ENCODE measurements at places on chromosomes 12 and 14.

DNA sequence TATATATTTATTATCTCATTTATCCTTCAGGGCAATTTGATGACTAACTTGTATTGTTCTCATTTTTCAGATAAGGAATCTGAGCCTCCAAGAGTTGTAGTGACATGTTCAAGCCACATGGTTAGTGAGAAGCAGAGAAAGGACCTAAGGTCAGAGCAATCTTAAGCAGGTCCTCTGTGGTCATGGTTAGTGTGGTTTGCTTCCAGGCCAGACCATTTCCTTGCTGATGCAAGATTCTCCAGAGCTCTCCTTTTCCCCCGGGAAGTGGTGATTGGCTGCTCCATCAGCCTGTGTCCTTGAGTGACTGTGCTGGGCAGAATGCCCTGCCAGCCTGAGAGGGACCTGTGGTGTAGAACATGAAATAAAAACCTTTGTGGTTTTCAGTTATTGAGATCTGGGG lies 141.3 kb downstream of the KTN1 start:
- no peak for DNase-seq

DNA sequence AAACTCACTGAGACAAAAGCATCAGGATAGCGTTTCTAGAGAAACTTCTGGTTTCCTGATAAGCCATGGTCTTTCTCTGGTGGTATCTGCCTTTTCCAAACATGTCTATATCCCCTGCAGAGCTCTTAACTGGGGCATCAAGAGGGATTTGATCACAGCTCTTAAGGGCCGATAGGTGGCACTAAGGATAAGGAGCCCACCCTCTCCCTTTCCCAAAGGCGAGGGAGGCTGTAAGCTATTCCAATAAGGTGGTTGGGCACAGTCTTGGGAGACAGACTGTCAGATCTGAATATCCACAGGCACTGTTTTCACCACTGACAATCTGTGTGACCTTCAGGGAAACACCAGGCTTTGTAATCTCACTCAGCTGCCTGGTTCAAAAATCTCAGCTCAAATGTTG lies 206.0 kb downstream of the ADGRD1 start:
- DNase-seq: no peak

- no peak for DNase-seq
Observed at GRCh38 chr12:2413301-2413700, 360.5 kb downstream of the CACNA1C start.

- no peak for DNase-seq
Observed at GRCh38 chr14:92653162-92653651, 95.2 kb downstream of the LGMN start.

DNA sequence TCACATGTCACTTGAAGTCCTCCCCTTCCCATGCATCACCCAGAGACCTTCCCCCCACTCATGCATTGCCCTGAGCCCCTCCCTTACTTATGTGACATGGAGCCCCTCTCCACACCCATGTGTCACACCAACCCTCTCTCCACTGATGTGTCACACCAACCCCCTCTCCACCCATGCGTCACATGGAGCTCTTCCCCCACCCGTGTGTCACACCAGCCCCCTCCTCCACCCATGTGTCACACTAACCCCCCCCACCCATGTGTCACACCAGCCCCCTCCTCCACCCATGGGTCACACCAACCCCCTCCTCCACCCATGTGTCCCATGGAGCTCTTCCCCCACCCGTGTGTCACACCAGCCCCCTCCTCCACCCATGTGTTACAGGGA lies 30.4 kb downstream of the RTL1 start:
- no peak for DNase-seq

GRCh38 chr14:94145902-94146527 lies 16.6 kb upstream of the IFI27L2 start:
- DNase-seq: no peak

GRCh38 chr14:65281991-65282895 lies 130.3 kb upstream of the FUT8 start:
- DNase-seq: no peak

- DNase-seq: no peak
Observed at GRCh38 chr12:108144080-108144479, 15.0 kb downstream of the WSCD2 start.

GRCh38 chr12:53184828-53185227 lies 4.1 kb upstream of the CSAD start:
- no peak for DNase-seq

GRCh38 chr12:22353615-22354325 lies 19.3 kb upstream of the ST8SIA1 start:
- DNase-seq: no peak

DNA sequence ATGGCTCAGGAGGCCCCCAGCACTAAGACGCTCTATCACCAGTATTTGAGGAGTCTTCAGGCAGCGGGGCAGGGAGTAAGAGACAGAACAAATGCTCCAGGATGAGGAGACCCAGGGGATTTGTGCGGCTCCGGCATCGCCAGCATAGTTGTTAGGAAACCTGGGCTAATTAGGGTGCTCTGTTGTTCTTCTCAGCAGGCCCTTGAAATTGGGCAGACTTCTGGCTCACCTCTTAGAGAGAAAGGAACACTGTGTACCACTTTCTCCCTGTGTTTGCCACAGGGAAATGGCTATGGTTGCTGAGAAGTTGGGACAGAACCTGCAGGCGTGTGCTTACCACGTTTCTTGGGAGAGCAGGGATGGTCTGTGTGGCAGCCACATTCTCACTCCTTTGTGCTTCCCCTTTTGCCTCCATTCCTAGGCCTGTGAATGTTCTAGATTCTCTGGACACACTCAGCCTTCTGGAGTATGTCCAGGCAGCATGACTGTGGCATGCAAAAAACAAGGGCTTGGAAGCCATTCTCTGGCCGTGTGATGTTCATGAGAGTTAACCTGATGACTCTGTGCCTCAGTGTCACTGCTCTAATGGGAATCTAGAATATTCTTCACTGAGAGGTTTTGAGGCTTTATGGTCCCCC lies 109.0 kb downstream of the CHST11 start:
- no peak for DNase-seq

- no peak for DNase-seq
Observed at GRCh38 chr12:123941624-123942237, 30.9 kb downstream of the CCDC92 start.

DNA sequence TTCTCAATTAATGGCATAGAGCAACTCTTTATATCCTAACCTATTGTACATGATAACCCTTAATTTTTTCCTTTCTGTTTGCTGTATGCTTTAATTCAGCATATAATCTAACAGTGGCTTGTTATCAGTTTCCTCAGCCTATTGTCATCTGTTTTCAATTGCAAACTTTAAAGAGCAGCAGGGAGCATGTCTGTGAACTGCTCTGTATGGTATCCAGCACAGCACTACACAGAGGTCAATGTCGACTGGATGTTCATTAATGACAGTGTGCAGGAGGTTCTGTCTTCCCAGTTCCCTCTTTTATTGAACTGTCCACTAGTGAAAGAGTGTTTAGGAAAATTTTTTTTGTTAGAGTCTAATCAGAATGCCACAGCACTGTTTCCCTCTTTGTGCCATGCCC lies 609.1 kb downstream of the SOX5 start:
- DNase-seq: no peak

DNA sequence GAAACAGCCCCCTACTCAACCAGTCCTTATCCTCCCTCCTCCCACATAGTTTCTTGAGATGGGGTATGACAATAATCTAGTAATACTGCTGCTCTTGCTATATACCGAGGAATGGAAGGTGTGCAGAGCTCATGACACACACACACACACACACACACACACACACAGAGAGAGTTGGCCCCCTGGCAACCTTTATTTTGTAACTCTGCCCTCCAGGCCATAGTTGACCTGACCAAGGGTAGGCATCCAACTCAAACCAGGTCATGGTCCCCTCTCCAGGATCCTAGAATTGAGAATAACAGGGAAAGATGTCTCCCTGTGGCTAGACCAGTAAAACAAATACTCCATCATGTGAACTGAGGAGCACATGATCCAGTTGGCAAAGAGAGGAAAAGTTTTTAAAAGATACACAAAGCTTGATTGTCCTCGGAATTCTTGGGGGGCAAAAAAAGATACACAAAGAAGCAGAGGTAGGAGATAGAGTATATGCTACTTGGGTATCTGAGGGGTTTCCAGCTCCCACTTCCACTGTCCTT lies 11.3 kb downstream of the ERO1A start:
- no peak for DNase-seq

GRCh38 chr14:96176275-96176674 lies 28.4 kb upstream of the BDKRB2 start:
- DNase-seq: no peak

- DNase-seq: no peak
Observed at GRCh38 chr12:119949594-119949993, 39.4 kb upstream of the BICDL1 start.

DNA sequence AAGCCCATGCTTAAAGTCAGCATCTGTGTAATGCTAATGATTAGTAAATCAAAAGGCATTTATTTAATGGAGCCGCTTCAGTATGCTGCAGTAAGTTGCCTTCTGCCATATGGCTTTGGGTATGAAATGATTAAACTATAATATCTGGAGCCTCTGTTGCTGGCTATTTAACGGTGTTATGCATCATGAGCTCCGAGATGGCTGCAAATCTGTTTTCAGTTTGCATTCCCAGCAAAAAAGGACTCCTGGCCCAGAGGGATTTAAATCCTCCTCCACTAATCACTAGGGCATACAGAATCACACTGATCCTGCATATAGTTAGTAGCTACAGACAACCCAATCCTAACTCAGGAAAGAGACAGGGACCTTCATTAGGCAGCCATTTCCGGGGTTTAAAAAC lies 171.5 kb upstream of the EEA1 start:
- no peak for DNase-seq

DNA sequence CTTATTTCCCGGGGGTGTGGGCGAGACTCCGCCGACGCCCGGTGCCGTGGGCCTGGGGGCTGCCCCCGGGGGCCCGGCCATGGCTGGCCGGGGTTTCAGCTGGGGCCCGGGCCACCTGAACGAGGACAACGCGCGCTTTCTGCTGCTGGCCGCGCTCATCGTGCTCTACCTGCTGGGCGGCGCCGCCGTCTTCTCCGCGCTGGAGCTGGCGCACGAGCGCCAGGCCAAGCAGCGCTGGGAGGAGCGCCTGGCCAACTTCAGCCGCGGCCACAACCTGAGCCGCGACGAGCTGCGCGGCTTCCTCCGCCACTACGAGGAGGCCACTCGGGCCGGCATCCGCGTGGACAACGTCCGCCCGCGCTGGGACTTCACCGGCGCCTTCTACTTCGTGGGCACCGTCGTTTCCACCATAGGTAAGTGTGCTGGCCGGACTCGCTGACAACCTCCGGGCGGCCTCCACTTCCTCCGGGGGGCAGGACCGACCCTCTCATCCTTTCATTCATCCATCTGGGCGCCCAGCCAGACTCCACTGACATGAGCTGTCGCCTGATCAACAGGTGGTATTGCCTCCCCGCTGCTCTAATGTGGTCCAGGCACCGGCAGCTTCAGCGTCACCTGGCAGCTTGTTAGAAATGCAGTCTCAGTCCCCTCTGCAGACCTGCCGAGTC lies 467 bp downstream of the KCNK13 start:
- no peak for DNase-seq

DNA sequence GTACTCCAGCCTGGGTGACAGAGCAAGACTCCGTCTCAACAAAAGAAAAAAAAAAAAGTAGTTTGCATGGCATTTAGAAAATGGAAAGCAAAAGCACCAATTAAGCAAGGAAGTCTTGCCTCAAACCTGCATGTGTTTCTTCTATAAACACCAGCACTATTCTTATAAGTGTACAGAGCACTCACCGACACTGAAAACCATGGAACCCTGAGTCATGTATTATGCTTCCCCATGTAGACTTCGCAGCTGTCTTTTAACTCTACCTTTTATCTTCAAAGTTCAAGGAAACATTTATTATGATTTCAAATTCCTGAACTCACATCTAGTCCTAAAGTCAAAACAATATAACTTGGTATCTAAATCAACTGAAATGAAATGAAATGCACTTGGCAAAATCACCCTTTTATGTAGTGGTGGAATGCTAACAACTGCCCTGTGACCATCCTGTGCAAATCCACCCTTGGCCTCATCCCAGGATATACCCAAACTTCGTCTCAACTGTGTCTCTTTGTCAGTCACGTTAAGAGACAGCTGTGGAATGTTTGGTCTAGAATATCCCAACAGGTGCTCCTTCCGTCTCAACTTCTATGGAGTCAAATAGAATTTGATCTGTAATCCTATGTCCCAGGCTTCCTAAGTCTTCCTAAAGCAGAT lies 4.8 kb downstream of the BCAT1 start:
- no peak for DNase-seq

DNA sequence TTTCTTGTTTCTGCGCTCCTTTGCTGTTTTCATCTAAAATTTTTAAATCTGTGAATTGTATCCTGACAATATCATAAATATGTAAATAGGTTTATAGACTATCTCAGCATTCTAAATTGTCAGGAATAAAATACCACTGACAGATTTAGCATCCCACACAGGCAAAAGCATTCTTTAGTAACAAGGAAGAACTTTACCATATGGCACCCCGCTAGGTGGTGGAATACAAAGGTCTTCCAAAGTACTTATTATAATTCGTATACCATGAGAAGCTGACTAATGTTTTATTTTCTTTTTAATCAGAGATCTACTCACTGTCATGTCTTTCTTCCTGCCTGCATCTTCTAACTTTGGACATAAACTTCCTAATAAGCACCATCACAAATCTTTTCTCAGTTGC lies 328.8 kb upstream of the NOVA1 start:
- DNase-seq: no peak

- DNase-seq: peak; percentile 56
Observed at GRCh38 chr12:120231316-120232011, 30.6 kb upstream of the RPLP0 start.

DNA sequence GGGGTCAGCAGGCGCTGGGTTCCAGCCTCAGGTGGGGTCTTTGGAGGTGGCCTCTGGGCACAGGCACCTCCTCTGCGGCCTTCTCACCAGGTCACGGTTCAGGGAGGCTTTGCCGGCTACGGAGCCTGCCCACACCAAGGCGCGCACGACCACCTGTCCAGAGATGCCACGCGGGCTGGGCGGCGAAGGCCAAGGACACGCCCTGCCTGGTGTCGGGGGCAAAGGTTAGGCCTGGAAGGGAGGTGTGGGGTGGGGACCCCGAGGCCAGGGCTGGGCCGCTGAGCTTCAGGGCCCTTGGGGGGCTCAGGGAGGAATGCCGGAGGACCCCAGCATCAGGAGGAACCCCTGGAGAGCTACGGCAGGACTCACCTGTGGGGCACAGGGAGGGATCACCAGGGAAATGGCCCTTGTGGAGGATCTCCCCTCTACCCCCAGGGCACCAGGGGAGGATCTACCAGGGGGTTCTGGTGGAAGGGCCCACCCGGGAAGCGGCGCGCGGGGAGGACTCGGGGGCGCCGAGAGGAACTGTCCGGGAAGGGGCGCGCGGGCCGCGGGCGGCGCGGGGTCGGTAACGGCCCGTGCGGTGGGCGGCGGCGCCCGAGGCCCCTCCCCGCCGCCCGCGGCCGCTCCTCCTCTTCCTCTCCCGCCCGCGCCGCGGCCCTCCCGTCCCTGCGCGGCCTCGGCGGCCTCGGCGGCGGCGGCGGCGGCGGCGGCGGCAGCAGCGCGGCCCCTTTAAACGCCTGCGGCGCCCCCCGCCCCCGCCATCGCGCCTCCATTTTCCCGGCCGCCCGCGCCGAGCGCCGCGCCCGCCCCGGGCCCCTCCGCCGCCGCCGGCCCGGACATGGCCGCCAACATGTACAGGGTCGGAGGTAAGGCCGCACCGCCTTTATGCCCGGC lies at the start of gene MTA1:
MTA1 (plus strand) TSS at position 633 of the 897 bp plus-strand sequence; CDS start at position 842, 209 bp downstream.
- DNase-seq: peak; percentile 22

- DNase-seq: no peak
Observed at GRCh38 chr12:69179786-69180185, 59.6 kb upstream of the CPSF6 start.

- DNase-seq: no peak
Observed at GRCh38 chr12:121970581-121971300, 50.9 kb upstream of the BCL7A start.

All from activated CD4-positive, alpha-beta T cell treated with anti-CD3 and anti-CD28 coated beads for 1 hour (primary cell).